Sciatic nerve (tissue), 2 donors: ENCODE measurements at places on chromosomes 11 and 22. TPM values are rescaled to one million over a fixed set of nuclear protein-coding genes. Genes with fewer than 3 reads are reported as not detected.

The CRYBB3 gene
- total RNA-seq: not detected

The OMP gene
- 2.8 TPM for total RNA-seq

The RBFOX2 gene
- 77.7 TPM for total RNA-seq

The NOX4 gene
- 16.0 TPM for total RNA-seq

The KLHDC7B gene
- total RNA-seq: 0.13 TPM

The RIMBP3C gene
- 0.36 TPM for total RNA-seq

The SMTNL1 gene
- total RNA-seq: not detected

The SYT13 gene
- total RNA-seq: not detected

The CSNK2A3 gene
- total RNA-seq: 2.1 TPM

The P2RX6 gene
- 2.3 TPM for total RNA-seq

The TRIM29 gene
- total RNA-seq: 33.2 TPM

DNA sequence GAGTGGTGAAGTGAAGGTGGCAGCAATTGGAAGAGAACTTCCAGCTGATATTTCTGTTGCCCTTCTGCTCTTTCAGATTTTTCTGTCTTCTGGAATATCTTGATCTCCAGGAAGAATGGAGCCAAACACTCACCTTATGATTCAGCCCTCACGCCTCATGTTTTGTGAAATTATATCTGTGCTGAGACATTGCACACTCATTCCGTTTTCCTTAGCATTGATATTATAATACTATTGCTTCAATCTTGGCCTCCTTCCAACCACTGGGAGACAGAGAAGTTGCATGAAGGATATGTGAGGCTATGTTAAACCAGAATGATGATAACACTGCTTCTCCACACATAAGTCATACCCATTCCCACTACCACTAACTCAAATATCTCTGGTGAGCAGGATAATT, 177.9 kb downstream of the ETS1 start:
- DNase-seq: no peak

GRCh38 chr11:13338427-13339069, 61.0 kb downstream of the BMAL1 start:
- DNase-seq: no peak

DNA sequence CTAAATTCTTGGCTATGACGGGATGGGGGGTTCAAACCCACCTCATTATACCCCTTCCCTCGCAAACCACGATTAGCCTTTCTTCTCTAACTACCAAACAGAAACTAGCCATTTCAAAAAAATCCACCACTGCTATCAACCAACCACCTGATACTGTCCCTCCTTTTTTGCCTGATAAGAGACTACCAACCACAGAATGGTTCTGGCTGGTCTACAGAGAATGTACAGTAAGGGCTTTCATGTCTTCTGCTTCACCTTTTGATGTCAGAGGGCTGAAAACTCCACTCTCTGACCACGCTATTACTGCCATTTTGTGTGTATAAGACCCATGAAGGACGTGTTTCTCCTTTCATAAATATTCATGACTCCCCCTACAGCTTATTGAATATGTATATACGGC, 19.1 kb downstream of the RIC3 start:
- no peak for DNase-seq

GRCh38 chr11:116793772-116794097, 2.1 kb upstream of the APOA5 start:
- DNase-seq: no peak

DNA sequence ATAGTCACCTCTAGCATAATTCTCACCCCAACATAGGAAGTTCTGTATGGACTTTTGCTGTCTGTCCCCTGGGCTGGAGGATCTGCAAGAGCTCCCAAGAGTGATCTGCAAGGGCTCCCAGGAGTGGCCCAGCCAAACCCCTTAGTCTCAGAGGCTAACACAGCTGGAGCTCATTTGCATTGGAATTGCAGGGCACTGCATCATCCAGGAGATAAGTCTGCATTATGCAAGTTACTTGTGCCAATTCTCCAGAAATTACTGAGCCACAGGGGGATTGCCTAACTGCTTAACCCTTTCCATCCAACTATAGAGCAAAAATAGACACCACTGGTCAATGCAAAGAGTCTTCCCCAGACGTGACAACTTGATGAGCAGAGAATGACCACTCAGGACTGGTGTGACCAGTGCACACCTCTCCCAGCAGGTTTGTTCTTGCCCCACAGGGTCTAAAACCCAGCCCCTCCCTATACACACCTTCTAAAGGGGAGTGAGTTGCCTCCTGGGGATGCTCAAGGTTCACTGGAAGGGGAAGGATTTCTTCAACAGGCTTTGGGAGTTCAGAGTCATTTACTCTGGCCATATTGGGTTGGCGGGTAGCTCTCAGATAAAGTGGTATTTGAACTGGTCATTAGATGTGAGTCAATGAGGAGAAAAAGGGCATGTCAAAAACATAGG, 38.4 kb downstream of the POU2AF3 start:
- DNase-seq: no peak

- DNase-seq: no peak
Observed at GRCh38 chr11:44709281-44709562, 17.5 kb upstream of the TSPAN18 start.

DNA sequence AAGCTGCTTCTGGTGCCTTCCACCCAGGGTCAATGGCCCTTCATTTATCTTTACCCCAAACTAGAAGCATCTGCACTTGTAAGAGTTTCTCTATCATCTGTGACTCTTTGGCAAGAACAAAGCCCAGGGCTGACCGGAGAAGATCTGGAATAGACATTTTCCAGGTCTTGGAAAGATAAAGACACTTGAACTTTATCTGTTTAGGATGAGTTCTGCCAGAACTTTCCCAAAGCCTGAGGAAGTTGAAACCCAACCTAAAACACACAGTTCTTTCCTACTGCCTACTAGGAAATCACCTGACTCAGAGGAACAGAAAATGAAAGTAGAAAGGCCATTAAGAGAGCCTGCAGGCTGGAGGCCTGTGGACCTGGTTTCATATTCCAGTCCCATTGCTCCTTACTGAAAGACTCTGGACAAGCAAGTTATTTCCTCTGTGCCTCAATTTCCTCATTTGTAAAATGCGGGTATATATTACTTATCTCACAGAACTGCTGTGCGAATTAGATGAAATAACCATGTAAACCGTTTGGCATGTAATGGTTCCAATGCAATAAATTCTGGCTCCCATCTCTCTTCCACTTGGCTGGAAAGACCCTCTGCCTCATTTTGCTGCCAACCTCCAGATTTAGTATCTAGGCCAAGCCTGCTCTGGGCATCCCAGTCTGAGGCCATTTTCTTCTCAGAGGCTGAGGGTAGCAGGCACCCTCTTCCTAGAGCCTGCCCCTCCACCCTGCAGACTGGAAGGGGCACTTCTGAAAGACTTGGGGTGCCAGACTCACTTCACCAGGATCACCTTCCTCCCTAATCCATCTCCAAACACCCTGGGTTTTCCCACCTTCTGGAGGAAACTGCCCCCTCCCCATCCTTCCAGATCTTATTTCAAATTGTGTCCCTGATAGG, 1.2 kb downstream of the UBE2L6 start:
- no peak for DNase-seq

DNA sequence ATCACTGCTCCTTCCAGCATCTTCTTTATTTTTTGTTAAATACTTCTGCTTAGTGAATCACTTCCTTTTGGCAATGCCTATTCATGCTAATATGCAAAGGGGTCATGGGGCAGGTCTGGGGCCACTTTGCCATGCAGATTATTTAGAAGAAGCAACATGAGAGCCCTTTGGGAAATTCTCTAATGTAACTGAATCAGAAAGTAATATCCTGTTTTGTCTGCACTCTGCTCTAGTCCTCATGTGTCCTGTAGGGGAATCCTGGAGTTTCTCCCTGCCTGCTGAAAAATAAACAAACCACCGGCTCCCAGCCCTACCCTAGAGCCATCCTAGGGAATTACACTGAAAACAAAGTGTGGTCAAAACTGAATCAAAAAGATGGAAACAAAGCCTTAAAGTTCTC, 176.5 kb upstream of the POU2AF2 start:
- DNase-seq: no peak

- DNase-seq: no peak
Observed at GRCh38 chr11:57543593-57543992, 6.2 kb downstream of the SMTNL1 start.

DNA sequence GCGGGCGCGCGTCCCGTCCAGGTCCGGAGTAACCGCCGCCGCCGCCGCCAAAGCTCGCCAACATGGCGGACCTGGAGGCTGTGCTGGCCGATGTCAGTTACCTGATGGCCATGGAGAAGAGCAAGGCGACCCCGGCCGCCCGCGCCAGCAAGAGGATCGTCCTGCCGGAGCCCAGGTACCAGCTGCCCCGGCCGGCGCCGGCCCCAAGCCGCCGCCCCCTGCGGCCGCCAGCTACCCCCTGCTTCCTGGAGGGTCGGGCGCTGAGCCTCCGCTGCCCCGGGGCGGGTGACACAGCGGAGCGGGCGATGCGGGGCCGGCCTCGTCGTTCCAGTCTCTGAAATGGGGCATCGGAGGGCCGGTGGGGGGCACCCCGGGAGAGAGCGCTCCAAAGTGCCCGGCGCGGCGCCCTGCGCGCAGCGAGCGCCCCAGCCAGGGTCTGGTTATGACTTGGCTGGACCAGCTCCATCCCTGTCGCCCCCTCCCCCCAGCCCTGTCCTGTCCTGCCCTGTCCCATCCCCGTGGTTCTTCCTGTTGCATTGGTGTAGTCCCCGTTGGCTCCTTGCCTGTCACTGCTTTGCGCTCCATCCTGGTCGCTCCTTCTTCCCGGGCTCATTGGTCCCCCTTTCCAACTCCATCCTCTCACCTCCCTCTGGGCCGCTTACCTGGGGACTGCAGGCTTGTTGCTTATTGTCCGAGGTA, 653 bp downstream of the GRK3 start:
- DNase-seq: peak; percentile 67

DNA sequence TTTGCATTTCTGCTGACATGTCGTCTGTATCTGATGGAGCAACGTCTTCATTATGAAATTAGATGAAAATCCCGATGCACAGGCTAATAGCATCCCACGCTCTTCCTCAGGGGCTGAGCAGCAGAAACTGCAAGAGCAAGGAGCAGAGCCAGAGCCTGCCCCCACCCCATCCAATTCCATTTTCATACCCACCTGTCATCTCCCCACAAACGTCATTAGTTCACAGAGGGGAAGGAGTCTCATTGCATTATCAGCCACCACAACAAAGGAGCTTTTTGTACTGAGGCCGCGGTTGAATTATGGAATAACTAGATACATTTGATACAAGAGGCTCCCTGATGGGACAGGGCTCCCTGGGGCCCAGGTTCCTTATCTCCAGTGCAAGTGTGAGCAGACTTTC, 515.0 kb downstream of the NTM start:
- no peak for DNase-seq

- DNase-seq: no peak
Observed at GRCh38 chr22:45308391-45308956, 1.3 kb upstream of the FAM118A start.

DNA sequence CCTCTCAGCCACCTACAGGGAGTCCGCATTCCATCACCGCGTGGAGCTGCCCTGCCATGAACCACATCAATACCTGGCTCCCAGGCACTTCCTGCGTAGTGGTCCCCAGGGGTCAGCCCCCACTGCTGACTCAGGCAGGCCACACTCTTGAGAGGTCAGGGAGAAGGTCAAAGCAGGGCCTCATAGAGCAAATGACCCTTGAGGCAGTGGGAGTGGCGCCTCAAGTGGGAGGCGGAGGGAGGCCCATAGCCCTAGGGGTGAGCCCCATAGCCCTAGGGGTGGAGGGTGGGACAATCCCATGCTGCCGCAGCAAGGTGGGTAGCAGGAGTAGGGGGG, 5.0 kb downstream of the PRDX5 start:
- DNase-seq: no peak

GRCh38 chr11:27158456-27159334, 118.1 kb downstream of the BBOX1 start:
- DNase-seq: peak; percentile 68

DNA sequence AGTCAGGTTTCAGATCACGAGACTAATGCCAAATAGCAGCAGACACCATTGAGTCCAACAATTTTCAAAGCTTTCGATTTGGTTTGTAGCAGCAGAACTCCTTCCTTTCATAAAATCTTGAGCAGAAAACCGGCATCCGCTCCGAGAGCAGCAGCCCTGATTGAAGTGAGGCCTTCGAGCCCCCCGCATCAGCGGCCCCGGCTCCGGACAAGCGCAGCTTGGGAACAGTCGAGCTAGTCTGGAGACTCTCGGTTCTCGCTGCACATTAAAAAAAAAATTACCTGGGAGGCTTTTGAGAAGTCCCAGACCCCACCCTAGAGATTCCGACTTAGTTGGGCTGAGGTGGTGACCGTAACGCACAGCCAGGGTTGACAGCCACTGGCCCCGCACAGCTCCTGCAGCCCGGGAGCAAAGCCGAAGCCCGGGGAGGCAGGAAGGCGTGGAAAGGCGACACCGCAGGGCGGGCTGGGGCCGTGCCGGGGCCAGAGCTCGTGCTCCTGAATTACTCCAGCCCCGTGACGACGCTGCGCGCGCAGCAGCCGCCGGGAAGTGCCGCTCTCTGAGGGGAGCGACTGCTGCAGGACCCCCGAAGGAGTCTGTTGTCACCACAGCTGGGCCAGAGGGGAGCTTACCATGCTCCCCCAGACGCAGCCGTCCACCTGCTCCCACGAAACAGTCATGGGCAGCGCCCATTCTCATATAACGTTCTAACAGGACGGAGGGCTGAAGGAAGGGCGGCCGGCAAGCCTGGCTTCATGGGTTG, 57.8 kb downstream of the SPATA19 start:
- DNase-seq: peak; percentile 85

DNA sequence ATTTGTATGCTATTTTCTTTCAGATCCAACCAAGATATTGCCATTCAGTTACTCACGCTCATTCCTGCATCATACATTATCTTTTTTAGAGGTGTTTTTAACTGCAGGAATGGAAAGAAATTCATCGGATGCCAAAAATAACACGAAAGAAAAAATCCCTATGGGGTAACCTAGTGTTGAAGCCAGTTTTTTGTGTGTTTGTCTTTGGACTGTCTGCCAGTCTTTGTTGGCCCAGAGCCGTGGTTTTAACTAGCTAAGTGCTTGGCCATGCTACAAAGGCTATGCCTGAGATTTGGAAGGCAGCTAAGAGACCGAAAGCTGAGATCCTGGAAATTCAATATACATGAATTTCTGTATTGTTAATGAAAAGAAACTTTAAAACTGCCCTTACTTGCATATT, 309.8 kb upstream of the CNTN5 start:
- no peak for DNase-seq

DNA sequence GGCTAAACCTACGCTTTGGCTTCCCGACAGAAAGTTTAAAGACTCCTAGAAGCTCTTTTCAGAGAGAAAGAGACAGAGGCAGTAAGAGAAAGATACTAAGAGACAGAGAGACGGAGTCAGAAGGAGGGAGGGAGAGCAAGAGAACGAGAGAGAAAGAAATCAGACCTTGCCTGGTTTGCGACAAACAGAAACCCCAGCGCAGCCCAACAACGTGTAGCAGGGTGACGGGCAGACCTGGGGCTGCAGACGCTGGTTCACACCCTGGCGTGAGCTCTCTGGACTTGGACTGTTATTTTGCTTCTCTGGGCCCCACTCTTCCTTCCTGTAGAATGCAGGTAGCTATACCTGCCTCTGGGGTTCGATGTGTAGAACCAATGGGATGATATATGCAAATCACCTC, 244.4 kb upstream of the SYN3 start:
- no peak for DNase-seq

DNA sequence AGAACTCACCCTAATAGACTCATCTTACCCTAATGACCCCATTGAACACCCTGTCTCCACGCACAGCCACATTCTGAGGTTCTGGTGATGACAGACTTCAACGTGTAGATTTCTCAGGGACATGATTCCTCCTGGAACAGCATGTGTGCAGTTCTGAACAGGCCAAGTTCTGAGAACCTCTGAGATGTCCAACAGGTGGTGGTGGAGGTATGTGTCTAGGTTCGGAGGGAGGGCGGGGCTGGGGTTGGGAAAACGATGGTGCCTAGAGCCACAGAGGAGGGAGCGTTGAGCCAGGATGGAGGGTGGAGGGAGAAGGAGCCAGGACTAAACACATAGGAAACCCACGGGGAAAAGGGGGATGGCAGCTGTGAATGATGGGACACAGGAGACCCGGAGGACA, 43.4 kb upstream of the FBLN1 start:
- no peak for DNase-seq
